ENCODE measurements at places on chromosomes 11 and 22.

- DNase-seq: no peak
These were observed 492.1 kb upstream of the CADM1 start for GRCh38 chr11:115996125-115996807.

- DNase-seq: no peak
These were observed 14.3 kb downstream of the EIF3M start for GRCh38 chr11:32597921-32598320.

GRCh38 chr11:42175203-42175602 lies 715.8 kb upstream of the LRRC4C start:
- no peak for DNase-seq

GRCh38 chr11:33160136-33160535 lies 1.1 kb downstream of the CSTF3 start:
- peak; percentile 15 for DNase-seq

- DNase-seq: no peak
These were observed 27.2 kb upstream of the ADORA2A start for GRCh38 chr22:24400034-24400725.

GRCh38 chr11:87290304-87290922 lies 252.7 kb downstream of the TMEM135 start:
- peak; percentile 18 for DNase-seq

- DNase-seq: no peak
These were observed 49.5 kb downstream of the NNMT start for GRCh38 chr11:114345575-114346222.

GRCh38 chr11:34819740-34820482 lies 96.3 kb downstream of the APIP start:
- no peak for DNase-seq

GRCh38 chr11:11780858-11781257 lies 60.9 kb upstream of the USP47 start:
- no peak for DNase-seq

DNA sequence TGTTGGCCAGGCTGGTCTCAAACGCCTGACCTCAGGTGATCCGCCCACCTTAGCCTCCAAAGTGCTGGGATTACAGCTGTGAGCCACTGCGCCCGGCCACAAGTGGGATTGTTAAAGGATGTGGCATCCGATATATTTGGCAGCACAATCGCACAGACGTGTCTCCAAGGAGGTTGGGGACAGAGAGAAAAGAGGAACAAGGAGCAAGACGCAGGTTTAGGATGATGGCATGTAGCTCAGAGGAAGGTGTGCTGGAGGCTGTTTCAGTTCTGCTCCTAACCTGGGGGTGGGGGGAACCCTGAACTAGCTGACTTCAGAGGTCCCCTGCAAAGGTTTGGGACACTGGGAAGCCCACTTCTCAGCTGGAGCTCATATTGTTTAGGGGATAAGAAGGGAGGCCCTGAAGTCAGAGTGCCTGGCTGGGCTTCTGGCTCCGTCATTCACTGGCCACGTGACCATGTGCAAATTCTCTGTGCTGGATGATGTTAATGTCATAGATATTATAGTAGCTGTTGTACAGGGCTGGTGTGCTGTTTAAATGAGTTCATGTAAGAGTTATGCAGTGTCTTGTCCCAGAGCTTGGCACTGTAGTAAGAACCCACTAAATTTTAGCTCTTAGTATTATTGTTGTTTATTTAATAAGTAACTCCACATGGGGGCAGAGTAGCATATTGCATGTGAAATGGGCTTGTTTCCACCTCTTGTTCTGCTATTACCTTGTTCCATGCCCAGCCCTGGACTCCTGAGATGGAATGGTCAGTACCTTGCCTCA lies 129.7 kb downstream of the ST3GAL4 start:
- no peak for DNase-seq

DNA sequence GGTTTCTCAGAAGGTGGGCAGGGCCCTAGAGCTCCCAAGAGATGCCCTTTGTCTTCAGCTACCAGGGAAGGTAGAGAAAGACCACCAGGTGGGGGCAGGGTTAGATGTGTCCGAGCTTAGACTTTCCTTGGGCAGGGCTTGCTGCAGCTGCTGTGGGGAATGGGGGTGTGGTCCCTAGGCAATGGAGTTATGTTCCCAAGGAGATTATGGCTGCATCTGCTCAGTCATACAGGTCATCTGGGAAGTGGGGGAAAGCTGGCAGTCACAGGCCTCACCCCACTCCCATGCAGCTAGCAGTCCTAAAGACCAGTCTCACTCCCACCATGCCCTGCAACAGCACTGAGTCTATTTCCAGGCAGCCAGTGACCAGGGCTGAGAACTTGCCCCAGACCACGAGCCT lies 29.5 kb downstream of the MMP27 start:
- DNase-seq: no peak

- DNase-seq: no peak
These were observed 3.6 kb downstream of the SHANK3 start for GRCh38 chr22:50676180-50676636.

DNA sequence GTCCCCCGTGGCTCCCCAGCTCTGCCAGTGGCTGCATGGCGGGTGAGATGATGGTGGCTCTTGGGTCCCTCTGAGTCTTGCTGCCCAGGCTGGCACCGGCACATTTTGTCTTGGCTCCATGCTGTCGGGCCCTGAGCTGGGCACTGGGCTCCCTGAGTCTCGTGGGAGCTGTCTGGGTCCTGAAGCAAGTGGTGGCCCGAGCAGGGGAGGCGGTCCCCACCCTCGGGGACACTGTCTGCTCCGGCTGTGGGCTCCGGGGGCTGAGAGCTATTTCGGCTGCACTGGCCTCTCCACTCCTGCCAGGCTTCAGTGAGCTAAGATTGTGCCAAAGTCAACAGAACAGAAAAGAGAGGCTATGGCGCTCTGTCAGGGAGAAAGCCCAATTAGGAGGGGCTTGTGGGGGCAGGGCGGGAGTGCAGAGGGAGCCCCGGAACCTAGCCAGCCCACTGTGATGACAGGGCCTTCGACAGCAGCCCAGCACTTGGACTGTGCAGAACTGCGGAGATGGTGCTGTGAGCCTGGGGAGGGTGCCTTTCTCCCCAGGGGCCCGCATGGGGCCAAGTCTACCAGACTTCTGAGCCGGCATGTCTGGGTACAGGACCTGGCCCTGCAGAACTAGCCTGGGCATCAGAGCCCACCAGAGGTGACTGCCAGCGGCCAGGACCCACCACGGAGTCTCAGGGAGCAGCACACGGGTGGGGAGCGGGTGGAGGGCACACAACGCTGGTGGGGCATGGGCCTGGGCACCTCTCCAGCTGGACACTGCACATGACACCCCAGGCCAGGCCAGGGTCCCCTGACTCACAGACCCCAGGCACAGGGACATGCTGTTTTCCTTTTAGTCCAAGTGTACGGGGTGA lies 38.0 kb downstream of the RTN4R start:
- no peak for DNase-seq

GRCh38 chr11:28542561-28542960 lies 434.4 kb downstream of the METTL15 start:
- DNase-seq: no peak

DNA sequence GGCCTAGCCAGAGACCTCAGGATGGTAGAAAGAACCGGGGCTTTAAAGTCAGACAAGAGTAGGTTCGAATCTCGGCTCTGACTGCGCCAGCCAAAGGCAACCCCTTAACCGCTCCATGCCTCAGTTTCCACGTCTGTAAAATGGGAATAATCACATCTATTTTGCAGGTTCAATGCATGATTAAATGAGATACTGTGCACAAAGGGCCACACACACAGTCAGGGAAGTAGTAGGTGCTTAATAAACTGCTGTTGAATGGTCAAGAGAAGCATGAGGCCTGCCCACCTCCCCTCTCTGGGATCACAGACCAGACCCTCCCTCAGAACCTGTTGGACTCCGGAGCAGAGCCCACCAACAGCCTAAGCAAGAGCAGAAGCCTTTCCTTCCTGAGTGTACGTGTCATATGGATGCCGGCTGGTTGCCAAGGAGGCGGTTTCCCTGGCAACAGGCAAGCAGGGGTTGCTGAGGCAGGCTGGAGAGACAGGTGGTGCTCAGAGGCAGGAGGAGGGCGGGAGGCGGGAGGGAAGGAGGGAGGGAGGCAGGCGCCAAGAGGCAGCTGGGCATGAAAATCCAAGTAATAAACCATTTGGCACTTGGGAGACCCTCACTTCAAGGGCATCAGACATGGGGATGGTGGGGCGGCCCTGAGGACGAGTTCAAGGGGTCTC lies 43.9 kb downstream of the NFAM1 start:
- DNase-seq: no peak

- peak; percentile 72 for DNase-seq
These were observed 429.7 kb downstream of the ETS1 start for GRCh38 chr11:128157423-128158298.

DNA sequence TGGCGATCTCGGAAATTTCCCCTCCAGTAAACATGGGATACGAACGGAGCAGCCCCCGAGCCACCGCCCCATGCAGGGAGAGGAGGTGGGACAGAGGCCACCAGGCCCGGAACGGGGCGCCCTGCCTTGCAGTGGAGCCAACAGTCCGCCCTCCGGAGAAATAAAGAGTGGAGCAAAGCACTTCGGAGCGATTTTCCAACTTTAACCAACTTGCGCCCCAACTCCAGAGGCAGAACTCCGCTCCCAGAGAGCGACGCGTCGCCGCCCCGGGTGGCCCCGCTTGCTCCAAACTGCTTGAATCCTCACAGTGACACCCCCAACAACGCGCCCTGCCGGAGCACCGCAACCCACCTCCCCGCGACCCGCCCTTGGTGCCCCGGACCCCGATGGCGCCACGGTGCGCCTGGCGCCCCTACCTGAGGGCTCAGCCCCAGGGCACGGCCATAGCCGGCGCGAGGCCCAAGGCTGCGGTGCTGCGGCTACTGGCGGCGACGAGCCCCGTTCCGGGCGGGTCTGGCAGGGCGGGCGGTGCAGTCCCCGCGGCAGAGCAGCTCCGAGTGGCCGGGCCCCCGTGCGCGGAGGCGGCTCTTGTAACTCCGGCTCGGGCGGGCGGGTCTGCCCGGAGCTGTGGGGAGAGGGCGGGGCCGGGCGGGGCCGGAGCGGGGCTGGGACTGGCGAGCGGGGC lies at the start of gene AHNAK:
Gene AHNAK, minus strand, starts transcription at position 563 of the 685 bp plus-strand sequence. CDS start 10,708 bp downstream, outside the sequence.
- peak; percentile 67 for DNase-seq

GRCh38 chr22:18023509-18024275 lies 669 bp downstream of the MICAL3 start:
- DNase-seq: no peak

GRCh38 chr11:74648894-74649293 lies 56.5 kb downstream of the POLD3 start:
- DNase-seq: no peak

DNA sequence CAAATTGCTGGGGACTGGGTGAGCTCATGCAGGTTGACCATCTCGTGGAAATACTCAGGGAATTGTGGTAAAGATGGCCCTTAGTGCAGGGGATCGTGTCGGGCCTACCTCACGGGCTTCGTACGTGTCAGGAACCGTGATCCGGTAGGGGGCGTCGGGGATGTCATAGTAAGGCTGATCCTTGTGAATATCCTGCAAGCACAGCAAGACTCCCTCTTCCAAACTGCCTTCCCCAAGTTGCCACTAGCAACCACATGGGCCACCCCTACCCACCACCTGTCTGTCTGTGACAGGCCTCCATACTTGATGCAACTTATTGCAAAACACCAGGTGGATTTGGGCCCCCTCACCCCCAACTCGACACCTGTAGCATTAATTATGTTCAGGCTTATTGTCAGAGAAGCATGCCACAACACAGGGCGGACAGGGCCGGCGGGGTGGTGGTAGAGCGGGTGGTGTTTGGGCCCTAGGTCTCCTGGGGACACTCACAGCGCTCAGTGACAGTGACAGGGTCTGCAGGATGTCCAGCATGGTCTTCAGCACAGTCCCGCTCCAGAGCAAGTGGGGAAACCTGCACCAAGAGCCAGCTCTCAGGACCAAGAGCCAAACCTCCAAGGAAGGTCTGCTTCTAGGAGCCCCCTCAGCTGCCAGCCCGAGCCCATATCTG lies 22.6 kb upstream of the SERPIND1 start:
- no peak for DNase-seq

- no peak for DNase-seq
These were observed 91.4 kb upstream of the RAG2 start for GRCh38 chr11:36689442-36689841.

GRCh38 chr11:12556788-12557384 lies 117.3 kb upstream of the TEAD1 start:
- DNase-seq: no peak

GRCh38 chr11:33881651-33882503 lies 10.0 kb downstream of the LMO2 start:
- no peak for DNase-seq

DNA sequence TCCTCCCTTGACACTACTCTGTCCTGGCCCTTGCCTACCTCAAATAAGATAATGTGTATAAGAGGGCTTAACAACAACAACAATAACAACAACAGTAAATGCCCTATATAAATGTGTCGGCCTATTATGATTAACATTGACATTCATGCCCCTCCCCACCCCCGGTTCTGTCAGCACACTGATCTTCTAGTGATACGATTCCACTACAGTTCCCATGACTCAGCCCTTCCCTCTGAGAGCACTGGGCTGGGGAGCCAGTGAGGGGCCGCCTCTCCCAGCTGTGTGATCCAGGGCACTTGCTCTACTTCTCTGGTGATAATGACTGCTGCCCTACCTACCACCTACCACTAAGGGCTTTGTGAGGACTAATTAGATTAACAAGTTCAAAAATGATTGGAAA lies 92.2 kb upstream of the PHOX2A start:
- DNase-seq: no peak

DNA sequence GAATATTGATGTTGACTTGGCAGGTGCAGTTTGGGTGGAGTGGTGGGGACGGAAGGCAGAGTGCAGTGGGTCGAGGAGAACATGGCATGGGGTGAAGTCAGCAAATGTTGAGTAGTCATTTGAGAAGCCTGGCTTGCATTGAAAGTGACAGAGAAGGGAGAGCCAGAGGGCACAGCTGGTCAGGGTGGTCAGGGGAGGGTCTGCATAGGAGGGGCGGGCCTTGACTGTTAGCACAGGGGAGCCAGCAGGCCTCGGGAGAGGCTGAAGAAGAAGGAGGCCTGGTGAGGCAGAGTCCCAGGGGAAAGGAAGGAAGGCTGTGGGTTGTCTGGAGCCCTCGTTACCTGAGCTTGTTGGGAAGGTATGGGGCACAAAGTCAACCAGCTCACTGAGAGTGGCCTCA lies 230.8 kb upstream of the TBCEL start:
- no peak for DNase-seq

DNA sequence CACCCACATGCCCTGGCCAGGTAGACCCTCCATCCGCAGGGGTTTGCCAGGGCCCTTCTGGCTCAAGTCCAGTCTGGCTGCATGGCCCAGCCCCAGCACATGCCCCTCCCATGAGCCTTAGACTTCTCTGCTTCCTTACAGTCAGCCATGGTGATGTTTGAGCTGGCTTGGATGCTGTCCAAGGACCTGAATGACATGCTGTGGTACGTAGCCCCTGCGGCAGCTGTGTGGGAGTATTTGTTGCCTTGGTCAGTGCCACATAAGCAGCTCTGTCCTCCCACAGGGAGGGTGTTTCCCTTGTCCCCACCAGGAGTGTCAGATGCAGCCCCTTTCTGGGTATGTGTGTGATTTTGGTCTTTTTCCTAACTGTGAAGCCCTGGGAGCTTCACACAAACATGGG lies 17.5 kb downstream of the CDC45 start:
- no peak for DNase-seq

DNA sequence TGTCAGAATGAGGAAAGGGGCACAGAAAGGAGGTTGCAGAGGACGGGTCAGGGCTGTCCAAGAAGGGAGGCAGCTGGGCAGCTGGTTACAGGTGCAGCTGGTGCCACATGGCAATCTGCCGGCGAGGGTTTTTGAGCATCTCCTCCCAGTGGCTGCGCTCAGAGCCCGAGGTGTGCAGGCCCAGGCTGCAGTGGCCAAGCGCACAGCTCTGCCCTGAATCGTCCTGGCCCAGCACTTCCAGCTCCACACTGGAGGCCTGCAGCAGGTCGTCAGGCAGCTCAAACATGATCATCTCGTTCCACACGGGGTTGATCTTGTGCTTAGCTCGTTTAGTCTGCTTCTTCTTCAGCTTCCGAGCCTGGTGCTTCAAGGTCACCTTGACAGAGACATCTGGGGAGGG lies 42.2 kb downstream of the SYT13 start:
- no peak for DNase-seq
